ENCODE measurements at places on chromosomes 3 and 15.

- DNase-seq, result peak; percentile 92
Measured at GRCh38 chr3:171788546-171789351, 21.5 kb downstream of the PLD1 start.

DNA sequence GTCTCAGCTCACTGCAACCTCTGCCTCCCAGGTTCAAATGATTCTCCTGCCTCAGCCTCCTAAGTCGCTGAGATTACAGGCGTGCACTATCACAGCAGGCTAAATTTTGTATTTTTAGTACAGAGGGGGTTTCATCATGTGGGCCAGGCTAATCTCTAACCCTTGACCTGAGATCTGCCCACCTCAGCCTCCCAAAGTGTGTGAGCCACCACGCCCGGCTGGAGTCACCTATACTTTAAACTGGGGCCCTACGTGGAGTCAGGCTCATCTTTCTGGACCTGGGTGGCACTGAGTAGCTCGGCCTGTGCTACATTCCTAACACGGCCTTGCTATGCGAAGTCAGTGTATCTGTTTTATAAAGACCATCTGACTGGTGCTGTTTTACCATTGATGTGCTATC is 5.8 kb downstream of the GPR171 start:
- DNase-seq, result no peak

DNA sequence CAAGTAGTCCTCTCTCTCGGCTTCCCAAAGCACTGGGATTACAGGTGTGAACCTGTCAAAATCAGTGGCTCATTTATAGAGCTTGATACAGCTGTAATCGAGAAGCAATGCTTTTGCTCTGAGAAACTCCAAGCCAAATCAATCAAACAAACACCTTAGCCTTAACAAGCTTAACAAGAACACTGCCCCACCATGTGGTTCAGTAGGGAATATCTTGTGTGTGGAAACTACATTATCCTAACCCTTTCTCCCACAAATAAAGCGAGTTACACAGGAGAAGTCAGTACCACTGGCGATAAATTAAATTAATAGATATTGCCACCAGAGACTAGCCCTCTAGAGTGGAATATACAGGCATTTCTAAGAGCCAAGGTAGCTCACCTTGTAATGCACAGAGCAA is 13.9 kb downstream of the CDAN1 start:
- DNase-seq, result no peak

DNA sequence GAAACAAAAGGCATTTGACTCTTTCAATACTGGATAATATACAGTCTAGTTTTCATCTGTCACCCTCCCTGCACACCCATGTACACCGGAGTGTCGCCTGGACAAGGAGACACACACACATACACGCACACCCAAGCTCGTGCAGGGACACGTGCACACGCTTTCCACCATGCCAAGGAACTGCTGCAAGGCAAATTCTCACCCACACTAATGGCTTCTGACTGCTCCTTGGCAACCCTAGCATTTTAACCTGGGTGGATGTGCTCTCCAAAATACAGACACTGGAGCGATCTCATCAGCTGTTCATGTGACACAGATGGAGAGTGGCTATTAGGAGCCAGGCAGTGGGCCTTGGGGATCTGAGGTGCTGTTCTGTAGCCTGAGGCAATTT is 61.6 kb downstream of the MEIS2 start:
- no peak for DNase-seq

- DNase-seq, result no peak
Measured at GRCh38 chr3:120831066-120831465, 76.9 kb upstream of the STXBP5L start.

GRCh38 chr3:14768182-14768790 is 50.5 kb upstream of the FGD5 start:
- DNase-seq, result no peak

GRCh38 chr3:130688015-130688688 is 58.5 kb downstream of the PIK3R4 start:
- no peak for DNase-seq

GRCh38 chr15:73688455-73688854 is 4.3 kb downstream of the CD276 start:
- peak; percentile 76 for DNase-seq

GRCh38 chr15:97623091-97623661 is 337.3 kb upstream of the ARRDC4 start:
- no peak for DNase-seq

DNA sequence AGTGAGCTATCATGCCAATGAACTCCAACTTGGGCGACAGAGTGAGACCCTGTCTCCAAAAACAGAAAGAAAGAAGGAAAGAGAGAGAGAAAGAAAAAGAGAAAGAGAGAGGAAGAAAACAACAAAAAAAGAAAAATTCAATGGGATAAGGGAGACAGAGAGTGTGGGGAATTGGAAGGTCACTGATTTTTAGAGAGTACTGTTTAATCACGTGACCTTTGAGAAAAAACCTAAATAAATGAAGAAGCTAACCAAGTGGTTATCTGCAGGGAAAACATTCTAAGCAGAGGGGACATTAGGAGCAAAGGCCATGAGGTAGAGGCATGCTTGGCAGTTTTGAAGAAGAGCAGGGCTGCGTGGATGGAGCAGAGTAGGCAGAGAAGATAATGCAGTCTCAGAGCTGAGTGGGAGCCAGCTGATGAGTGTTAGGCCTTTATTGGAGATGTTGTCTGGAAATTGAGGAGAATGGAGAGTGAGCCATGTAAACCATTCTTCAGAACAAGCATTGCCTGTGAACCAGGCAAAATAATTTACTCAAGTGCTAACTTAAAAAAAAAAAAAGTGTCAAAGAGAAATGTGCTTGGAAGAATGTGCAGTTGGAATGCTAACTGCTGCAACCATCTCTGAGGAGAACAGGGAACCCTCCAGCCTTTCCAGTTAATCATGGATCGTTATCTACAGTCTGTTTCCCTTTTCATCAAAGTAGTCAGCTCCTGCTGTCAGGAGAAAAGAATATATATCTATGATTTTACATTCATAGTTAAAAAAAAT is 377.3 kb upstream of the SEMA6D start:
- no peak for DNase-seq

DNA sequence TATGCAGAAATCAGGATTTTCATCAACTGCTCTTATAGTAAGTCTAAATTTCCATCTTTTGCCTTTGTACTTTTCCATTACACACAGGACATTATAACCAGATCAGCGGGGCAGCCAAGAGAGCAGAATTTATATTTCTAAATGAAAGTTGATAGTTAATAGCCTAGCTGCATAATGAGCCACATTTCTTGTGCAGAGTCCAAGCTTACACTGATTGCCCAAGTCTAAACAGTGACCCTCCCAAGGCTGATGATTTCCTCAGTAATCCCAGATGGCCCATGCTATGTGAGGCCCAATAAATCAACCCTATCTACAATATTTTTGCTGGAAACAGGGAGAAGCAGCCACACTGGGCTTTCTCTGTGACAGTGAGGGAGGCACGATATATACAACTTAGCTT is 475.8 kb upstream of the KCNMB2 start:
- no peak for DNase-seq

GRCh38 chr3:149495581-149496125 is 21.2 kb downstream of the TM4SF4 start:
- DNase-seq, result peak; percentile 59

- no peak for DNase-seq
Measured at GRCh38 chr3:110881069-110881468, 190.5 kb upstream of the NECTIN3 start.

GRCh38 chr3:188234132-188234531 is 80.2 kb downstream of the LPP start:
- no peak for DNase-seq

GRCh38 chr3:150370122-150370602 is 37.9 kb upstream of the TSC22D2 start:
- DNase-seq, result no peak

GRCh38 chr15:74425630-74426029 is 8.1 kb downstream of the SEMA7A start:
- DNase-seq, result no peak

- peak; percentile 62 for DNase-seq
Measured at GRCh38 chr3:160225176-160226025, at the start of gene C3orf80. Gene C3orf80 (plus strand): TSS chr3:160225422. CDS start chr3:160225636, 214 bp downstream.

GRCh38 chr3:51966486-51966885 is 768 bp downstream of the PCBP4 start:
- no peak for DNase-seq

DNA sequence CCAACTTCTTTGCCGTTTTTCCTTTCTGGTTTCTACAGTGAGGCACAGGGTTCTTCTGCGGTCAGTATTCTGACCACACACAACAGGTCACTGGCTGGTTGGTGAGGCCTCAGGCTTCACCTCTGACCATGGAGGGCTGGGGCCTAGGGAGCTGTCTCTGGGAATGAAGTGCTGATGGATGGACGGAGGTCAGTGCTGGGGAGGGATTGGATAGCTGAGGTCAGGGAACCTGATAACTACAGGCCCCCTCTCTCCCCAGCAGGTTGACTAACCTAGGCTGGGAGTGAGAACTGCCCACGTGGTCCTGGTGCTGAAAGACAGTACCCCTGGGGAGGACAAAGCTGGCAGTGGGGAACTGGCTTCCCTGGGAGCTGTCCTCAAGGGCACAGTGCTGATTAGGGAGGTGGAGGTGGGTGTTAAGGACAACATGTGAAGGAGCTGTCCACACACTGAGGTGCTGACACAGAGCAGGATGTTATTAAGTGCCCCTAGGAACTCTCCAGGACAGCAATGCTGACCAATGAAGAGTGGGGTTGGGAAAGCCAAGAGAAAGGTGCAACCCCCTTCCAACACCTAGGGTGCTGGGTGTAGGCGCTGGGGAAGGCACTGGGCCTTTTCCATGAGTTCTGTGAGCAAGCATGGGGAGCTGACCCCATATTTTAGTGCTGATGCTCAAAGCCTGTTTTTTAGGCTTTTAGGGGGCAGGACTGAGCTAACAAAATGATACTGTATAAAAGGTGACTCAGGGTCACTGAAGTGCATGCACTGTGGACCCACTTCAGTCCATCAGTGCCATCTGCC is 45.2 kb downstream of the ATP2B2 start:
- DNase-seq, result peak; percentile 44

DNA sequence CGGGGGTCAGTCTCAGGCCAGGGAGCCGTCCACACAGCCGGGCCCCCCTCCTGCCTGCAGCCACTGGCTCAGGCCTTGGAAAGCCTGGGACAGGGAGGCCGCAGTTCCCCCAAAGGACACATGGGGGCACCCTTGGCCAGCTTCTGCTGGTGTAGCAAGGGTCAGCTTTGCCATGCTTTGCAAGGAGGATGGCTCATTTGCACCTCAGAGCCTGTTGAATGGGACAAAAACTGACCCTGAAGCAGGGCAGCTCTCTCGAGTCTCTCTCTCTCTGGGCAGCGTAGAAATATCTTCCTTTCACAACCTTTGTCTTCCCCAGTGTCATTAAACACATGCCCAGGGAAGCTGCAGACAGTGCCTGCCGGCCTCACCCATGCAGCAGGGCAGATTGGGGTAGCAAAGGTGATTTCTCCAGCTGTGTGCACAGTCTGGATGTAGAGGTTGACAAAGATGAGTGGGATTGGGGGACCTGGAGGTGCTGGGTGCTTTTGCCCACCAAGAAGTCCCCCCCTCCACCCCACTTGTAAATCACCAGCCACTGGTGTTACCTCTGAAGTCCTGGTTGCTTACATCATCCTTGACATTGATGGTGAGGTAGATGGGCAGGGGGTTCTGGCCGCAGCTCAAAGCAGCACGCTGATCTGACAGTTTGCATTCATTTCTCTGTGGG is 17.4 kb upstream of the EHD4 start:
- DNase-seq, result peak; percentile 88

DNA sequence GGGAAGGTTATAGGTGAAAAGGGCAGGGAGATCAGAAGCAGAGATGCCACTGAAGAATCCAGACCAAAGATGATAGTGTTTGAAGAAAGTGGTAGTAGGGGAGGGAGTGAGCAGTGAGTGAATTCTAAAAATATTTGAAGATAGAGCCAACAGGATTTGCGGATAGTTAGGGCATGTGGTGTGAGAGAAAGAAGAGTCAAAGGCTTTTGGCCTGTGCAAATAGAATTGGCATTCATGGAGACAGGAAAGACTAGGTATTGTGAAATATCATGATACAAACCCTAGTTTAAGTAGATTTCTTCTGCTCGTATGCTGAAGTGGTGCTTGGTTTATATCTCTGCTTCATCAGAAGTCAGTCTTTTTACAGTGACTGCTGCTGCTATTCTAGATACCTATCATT is 224.2 kb upstream of the CFAP20DC start:
- no peak for DNase-seq

DNA sequence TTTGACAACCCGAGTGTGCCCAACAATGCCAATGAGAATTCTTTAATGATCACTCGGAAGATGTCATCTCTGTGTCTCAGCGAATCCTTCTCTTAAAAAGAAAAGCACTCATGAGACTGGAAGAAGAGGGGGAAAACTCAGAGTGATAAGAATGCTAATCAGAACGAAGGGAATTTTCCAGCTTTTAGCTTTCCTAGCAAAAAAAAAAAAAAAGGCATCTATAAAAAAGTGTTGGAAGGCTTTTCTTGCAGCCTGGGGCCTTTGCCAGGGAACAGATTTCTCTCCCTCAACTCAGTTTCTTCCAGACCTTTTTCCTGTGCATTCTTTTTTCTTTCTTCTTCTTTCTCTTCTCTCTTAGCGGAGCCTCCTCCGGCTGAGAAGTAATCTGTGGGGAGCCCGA is 80.5 kb upstream of the NEO1 start:
- DNase-seq, result no peak

DNA sequence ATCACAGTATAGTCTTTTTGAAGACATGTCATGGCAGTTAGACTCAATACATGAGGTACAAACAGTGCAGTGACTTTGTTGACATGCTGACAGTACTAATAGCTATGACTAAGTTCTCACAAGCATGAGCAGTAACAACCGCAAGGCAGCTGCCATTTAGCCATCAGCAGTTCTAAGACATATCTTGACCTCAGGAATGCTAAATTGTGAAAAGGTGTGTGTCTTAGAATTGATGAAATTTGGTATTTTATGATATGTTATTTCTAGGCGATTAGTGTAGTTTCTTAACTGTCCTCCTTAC is 60.7 kb upstream of the FURIN start:
- peak; percentile 47 for DNase-seq

GRCh38 chr3:23653647-23654525 is 151.9 kb upstream of the UBE2E1 start:
- DNase-seq, result no peak

DNA sequence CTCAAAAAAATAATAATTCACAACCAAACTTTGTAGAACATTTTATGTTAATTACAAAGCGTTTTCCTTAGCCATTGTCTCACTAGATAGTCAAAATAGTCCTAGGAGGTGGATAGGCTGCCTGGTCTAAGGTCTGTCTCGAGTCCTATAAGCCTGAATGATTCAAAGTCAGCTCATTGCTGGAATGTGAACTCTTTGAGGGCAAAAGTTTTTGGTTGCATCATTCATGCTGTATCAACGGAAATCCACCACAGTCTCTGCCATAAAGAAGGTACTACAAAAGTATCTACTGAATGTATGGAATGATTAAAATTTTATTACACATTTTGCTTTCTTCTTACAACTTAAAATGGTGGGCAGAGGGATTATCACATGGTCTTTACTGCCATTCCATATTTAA is 387.3 kb upstream of the RARB start:
- DNase-seq, result no peak

DNA sequence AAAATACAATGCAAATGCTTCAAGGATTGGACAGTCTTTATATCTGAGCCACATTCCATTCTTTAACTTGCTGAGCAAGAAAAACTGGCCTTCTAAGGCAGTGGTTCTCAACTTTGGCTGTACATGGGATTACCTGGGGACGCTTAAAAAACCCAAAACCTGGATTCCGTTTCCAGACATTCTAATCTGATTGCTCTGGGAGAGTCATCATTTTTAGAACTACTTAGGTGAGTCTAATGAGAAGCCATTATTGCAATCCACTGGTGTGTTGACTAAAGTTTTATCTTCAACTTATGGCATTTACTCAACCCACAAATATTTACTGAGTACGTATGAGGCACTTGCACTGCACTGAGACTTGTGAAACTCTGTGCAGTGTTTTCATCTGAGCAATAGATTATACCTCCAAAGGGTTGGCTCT is 195.7 kb upstream of the ATP11B start:
- no peak for DNase-seq
